ENCODE measurements at places on chromosomes 5 and 9.

DNA sequence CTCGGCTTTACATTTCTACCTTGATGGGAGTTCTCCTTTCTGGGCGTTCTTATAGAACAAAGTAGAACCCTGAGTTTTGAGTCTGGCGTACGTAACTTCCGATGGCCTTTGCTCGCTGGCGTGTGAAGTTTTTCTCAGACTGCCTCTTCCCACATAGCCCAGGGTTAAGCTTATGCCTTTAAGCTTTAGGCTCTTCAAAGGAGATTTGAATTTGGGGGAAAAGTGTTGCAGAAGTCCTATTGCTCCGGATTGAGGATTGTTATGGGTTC lies 13.7 kb upstream of the FBP2 start:
- no peak for DNase-seq

DNA sequence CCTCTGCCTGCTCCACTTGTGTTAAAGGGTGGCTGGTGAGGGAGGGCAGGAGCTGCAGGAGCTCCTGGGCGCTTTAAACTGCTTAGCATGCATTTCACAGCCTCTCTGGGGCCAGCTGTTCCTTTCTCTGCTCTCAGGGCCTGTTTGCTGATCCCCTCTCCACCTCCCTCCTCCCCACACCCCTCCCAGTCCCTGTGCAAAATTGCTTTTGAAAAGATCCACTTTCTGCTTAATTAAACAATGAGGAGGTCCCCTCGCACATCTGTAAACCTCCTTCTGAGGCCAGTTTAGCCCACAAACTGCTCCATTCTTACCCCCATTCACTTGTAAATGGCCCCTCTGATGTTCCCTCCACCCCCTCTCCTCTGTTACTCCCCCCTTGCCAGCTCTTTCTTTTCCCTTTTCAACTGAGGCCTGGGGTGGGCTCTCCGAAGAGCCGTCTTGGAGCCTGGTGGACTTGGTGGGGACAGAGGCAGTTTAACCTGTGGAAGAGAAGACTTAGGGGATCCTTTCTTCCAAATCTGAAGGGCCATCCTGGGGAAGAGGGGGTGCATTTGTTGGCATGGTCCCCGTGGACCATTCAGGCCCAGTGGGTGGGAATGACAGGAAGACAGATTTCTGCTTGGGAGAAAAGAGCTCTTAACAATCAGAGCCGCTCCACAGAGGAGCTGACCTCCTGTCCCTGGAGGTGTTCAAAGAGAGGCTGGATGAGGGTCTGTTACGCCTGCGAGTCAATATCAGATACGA lies 12.0 kb downstream of the URM1 start:
- DNase-seq = no peak

DNA sequence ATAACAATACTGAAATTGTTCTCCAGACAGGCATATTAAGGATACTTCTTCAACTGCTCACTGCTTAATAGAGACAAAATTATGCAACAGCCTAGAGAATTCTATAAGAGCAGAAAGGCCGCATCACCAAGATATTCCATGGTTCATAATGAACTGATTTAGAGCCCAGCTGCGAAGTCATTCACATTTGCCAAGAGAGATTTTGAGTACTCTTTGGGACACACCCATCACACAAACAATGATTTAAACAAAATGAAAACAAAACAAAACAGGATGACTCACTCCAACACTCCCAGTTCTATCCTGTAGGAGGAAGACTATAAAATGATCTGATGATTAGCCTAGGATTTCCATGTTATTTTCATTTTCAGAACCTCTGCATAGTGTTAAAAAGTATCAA lies 145.7 kb upstream of the GNA14 start:
- no peak for DNase-seq

DNA sequence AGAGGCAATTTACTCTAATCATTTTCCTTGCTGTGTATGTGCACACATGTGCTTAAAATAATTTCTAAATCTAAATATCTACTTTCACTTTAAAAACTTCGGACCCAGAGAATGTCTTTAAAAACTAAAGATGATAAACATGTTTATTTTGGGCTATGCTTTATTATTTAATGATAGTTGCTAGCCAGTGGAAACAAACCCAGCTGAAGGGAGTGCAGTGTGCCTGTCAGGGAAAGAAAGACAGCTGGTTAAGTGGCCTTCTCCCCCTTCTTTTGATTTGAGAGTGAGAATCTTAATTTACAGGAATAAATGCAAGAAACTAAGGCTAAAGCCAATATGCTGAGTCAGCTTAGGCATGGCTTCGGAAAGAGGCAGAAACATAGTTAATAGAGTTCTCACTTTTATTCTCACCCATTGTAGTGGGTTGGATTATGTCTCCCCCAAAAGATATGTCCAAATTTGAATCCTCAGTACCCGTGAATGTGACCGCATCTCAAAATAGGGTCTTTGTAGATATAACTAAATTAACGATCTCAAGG lies 111.4 kb downstream of the DCP2 start:
- DNase-seq = no peak

DNA sequence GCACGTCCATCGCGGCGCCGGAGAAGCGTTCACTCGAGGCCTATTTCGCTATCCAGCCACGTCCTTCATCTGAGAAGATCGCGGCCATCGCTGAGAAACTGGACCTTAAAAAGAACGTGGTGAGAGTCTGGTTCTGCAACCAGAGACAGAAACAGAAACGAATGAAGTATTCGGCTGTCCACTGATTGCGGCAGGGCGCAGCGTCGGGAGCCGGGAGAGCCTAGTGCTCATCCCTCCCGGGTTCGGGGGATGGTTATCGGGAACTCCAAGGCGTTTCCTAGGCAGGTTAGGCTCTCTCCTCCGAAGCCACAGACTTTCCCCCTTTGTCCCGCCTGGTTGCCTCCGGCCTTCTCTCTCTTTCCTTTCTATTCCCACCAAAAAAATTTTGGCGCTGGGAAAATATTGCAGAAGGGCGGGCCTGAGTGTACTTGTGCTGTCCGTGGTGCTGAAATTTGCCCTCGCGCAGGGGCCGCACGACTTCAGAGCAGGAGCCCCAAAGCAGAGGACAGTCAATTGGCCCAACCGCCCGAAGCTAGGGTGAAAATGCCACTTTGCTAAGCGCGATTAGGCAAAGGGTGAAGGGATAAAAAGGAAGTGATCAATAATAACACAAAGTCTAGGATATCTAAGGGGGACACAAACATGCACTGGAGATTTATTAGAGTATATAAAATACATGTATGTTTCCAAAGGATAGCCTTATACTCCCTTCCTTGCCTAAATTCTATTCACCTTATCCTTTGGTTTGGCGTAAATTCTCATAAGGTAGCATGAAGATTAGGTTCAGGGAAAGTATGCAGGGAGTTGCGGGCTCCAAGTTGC lies 1.8 kb downstream of the POU4F3 start:
- DNase-seq = no peak

DNA sequence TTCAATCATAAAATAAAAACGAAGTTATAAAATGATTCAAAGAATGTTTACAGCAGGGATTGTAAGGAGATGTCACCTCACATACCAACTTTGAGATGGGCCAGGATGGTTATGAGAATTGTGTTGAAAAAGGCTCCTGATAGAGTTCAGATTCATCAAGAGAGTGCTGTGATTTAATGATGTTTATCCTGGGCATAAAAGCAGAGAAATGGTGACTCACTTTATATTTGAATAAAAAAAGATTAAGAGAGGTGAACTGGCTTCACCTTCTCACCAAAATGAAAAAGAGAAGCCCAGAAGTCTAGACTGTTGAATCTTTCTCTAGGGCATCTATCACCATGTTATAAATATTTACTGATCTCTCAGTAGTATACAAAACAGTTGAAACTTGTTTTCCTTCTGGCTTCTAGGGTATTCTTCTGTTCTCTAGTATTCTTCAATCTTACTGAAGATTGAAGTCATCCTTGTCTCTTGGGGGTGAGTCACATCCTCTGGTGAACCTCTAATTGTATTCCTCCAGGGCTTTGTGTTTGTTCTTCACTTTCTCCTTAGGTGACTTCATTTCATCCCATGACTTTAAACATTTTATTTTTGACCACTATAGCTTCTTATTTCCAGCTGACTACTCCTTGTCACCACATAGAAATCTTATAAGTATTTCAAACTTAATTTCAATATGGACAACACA lies 1237.3 kb upstream of the C9orf72 start:
- no peak for DNase-seq

GRCh38 chr9:123942542-123942941 lies 12.6 kb upstream of the DENND1A start:
- DNase-seq = no peak

GRCh38 chr5:124043456-124043855 lies 531.5 kb downstream of the CSNK1G3 start:
- DNase-seq = no peak

GRCh38 chr5:139263536-139263935 lies 30.0 kb upstream of the MATR3 start:
- no peak for DNase-seq

DNA sequence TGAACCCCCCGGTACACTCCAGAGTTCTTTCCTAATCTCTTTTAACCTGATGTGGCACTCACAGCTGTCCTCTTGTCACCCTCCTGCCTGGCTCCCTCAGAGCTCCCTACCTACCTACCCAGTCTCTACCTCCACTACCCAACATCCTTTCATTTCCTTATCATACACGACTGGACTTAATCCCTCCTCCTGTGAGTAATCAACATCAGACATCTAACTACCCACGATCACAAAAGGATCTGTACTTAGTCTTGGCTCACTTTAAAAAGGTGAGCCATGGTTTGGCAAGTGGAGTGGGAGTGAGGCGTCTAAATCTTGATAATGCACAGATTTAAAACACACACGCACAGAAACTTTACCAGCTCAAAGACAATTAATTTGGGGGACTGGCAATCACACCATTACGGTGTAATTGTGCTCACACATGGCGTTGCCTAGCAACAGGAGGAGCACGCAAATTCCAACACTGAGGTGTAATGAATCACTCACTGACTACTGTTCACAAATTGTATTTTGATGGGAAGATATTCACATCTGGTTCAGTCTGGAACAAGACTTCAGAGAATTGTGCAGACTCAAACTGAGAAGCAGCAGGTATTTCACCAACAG lies 235.9 kb downstream of the EPB41L4A start:
- no peak for DNase-seq

- no peak for DNase-seq
Measured at GRCh38 chr5:17190799-17191391, 26.5 kb upstream of the BASP1 start.

DNA sequence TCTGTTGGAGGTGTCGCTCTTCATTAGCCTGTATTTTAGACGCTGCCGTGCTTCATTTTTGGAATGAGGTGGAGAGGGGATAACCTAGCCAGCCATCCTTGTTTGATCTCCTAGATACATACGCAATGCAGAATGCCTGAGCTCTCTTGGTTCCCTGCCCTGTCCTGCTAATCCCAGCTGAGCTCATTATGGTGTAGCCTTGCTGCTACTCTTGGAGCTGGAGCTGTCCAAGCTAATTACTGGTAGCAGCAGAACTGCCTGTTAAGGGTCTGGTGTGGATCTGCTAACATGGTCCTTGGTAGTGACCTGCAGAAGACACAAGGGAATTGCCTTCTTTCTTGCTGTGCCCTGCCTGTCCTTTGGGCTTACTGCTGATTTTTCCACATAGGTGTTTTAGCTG lies 207.9 kb downstream of the CNTLN start:
- no peak for DNase-seq

DNA sequence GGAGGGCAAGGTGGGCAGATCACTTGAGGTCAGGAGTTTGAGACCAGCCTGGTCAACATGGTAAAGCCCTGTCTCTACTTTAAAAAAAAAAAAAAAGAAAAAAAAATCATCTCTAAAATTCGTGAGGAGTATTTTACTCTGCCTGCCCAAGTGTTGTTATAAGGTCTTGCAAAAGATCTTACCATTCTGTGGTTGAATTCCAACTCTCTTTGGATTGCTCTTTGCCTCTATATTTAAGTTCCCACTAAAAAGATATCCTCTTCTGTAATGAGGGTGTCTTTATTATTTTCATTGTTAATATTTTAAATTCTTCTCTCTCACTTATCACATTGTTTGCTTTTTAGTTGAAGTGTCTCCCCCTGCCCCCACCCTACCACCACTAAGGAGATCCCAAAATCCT lies 33.4 kb downstream of the CREBRF start:
- no peak for DNase-seq

GRCh38 chr5:135010502-135011354 lies 23.3 kb downstream of the PITX1 start:
- no peak for DNase-seq

DNA sequence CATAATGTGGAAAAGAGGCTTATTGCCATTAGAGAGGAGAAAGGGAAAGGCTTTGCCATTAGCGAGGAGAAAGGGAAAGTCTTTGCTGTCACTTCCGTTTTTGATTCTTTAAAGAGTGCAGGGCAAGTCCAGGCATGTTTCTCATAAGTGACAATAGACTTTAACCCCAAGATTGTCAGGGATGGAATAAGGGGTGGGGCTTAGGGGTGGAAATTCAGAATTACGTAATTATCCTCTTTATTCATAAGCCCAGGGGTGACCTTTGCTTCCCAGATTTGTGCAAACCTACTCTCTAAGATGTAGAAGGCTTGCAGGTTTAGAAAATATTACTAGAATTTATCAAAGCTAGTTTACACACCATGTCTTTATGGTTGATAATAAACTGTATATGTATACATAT lies 2.3 kb upstream of the PLK2 start:
- no peak for DNase-seq

- DNase-seq = no peak
Measured at GRCh38 chr5:134509308-134510040, 16.0 kb upstream of the JADE2 start.

DNA sequence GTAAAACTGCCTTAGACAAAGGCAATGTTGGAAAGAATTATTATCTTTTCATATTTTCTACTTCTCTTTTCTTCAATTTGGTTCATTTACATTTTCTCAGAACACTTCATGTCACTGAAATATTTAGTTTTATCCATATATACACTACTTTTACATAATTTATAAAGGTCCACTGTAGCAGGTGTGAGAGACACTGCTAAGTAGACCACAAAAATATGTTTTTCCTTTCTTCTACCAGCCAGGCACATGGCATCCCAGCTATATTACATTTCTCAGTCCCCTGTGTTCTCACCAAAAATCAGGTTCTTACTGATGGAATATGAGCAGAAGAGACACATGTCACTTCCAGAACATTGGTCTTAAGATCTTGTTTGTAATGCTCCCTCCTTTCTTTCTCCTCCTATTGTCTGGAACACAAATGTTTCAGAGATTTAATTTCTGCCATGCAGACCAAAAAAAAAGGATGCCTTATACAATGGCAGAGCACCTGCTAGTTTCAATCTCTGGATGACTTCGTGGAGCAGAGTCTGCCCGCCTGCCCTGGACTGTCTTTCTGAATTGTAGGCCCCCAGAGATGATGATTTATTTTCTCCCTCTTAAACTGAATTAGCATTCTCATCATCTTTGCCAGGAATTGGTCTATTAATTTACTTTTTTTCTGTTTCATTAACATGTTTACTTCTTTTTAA lies 125.4 kb upstream of the ACOT12 start:
- no peak for DNase-seq

GRCh38 chr5:171523781-171524180 lies 104.3 kb downstream of the FGF18 start:
- DNase-seq = no peak

GRCh38 chr9:88221105-88221504 lies 82.8 kb upstream of the SPATA31C2 start:
- no peak for DNase-seq

DNA sequence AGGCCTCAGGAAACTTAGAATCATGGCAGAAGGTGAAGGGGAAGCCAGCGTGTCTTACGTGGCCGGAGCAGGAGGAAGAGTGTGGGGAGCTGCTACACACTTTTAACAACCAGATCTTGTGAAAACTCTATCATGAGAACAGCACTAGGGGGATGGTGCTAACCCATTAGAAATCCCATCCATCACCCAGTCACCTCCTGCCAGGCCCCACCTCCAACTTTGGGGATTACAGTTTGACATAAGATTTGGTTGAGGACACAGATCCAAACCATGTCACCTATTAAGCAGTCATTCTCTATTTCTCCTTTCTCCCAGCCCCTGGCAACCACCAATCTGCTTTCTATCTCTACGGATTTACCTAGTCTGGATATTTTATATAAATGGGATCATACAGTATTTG lies 26.9 kb downstream of the PBX3 start:
- DNase-seq = no peak

All from stimulated activated CD8-positive, alpha-beta memory T cell treated with anti-CD3 and anti-CD28 coated beads, Interleukin-4, amount 100 ng/mL, for 1 hour (primary cell).